GM10248 (cell line): ENCODE measurements at places on chromosomes 2 and 18.

DNA sequence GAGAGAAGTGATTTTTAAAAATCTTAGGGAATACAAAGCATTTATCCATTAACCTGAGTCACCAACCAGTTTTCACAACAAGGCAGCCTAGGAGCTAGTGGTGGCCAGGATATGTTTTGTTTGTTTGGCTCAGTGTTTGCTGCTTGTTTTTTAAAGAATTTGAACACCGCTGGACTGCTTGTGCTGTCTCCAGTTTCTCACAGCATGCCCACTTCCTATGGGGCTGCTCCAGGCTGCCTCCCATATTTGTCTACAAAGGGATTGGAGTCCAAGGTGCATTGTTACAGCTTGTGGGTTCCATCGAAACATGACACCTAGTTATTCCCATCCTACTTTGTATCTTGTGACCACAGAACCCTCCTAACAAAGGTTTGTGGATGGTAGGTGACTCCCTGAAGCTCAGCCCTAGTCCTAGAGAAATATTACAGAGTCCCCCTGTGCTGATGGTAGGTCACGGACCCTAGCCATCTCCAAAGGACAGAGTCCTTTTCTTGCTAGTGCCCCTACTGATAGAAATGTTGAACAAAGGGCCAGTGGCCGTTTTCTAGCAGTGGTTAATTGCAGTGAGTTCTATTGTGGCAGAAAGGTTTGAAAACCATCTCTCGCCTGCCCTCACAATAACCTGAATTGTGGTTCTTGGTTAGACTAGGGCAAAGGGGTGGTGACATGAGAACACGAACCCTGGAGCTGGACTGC is 23.2 kb downstream of the GPR39 start:
- DNase-seq: no peak

- DNase-seq: no peak
Measured at GRCh38 chr2:241003369-241003768, 5.0 kb downstream of the SNED1 start.

DNA sequence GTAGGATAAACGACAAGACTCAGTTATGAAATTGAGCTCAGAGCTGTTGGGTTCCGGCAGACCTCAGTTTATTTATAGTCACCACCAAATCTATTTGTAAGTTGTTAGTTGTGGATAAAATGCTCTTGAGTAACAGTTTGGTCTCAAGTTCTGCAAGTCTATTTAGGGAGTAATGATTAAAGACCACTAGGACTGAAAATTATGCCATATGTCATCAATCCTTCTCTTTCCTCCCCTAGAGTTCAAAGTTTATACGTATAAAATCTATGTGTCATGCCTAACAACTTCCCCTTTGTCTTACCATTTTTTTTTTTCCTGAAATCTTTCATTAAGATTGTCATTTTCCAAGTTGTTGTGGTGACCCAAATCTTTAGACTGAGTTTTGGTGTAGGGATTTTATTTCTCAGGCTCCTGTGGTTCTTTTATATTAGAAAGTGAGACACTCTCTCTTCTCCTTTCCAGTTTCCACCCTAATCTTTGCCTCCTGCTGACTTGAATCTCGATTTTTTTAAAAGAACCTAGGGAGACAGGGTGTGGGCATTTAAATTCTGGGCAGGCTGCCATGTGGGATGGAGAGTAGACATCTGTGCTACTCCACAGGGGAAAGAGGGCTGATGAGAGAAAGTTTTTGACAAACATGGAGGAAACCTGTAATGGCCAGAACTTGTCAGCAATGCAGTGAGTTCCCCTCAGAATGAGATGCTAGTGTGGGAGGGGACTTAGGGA is 51.0 kb downstream of the LAMA3 start:
- no peak for DNase-seq

DNA sequence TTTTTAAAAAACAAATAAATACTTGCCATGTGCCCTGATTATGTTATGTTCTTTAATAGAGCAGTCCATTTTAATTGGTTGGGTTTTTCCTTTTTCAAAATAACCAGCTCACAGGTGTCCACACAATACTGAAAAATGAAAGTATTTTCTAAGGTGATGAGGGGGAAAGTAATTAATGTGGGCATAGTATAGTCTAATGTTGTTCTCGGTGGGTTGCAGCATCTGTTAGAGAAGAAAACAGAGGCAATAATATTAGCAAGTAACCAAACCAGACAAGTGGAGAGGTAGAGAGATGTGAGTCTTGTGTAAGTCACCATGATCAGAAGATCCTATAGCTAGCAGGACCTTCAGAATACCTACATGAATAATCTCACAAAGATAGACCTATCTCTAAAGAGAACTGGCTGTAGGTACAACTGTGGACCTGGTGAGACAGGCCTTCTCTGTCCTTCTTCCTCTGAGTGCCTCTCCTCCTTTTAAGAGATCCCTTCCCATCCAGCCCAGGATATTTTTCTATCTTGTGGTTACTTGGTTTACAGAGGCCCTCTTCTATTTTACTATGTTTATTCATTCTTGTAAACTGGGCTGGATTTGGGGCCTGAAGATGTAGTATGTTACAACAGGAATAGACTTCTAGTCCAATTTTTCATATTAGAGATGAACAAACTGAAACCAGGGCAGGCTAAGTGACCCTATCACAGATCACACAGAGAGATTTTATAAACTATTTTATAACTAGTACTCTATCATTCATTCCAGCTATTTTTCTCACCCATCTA is 67.1 kb upstream of the MSTN start:
- no peak for DNase-seq

DNA sequence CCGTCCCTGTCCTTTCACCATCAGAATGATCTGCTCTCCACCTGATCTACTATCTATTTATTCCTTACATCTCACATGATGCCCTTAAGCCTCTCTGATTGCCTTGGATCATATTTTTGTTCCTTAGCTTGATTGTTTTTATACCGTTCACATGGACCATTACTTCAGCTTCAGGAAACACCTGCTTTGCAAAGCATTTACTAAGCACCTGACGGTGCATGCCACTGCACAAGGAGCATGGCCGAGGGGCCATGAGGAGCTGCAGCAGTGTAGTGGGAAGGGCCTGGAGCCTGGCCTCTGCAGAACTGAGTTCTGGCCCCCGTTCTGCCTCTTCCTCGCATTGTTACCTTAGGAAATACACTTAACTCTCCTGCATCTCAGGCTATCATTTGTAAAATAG is 124.1 kb upstream of the NDUFV2 start:
- DNase-seq: no peak

DNA sequence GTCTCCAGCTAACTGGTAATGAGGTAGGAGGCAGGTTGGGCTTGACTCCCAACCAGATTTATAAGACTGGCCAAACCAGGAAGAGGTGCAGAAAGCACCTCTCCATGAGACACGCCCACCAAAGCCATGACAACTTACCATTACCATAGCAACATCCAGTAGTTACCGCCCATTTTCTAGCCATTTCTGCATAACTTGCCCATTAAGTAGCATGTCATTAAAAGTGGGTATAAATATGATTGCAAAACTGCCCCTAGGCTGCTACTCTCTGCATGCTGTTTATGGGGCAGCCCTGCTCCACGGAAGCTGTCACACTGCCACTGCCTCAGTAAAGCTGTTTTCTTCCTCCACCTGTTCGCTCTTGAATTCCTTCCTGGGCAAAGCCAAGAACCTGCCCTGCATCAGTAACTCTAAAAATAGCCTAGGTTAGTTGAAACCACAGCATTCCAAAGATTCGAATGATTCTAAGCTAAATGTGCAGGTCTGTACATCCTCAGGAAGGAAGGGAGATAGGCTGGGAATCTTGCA is 131.9 kb downstream of the ATL2 start:
- DNase-seq: no peak

- no peak for DNase-seq
Measured at GRCh38 chr2:45771261-45771660, 119.8 kb downstream of the PRKCE start.

GRCh38 chr2:113850687-113851086 is 39.2 kb upstream of the ACTR3 start:
- DNase-seq: no peak

DNA sequence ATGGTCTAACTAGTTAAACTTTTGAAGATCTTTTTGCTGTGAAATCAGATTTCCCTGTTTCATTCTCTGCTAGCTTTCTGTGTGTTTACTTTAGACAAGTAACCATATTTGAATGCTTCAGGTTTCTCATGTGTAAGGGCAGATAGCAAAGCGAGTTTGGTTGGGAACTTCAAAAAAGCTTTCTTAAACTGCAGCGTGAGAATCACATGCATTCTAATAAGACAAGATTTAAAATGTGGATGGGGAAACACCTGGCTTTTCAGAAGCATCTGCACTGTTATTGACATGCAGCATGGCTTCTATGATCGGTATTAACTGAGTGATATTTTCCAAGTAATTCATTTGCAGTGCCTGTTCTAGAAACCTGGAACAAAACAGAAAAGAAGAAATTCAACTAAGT is 119.3 kb downstream of the ABCA12 start:
- no peak for DNase-seq

- DNase-seq: no peak
Measured at GRCh38 chr2:25368660-25369059, 26.9 kb upstream of the DNMT3A start.

- no peak for DNase-seq
Measured at GRCh38 chr2:186303091-186303490, 183.0 kb upstream of the ZC3H15 start.

GRCh38 chr2:202178346-202178958 is 59.9 kb downstream of the SUMO1 start:
- DNase-seq: peak; percentile 57

DNA sequence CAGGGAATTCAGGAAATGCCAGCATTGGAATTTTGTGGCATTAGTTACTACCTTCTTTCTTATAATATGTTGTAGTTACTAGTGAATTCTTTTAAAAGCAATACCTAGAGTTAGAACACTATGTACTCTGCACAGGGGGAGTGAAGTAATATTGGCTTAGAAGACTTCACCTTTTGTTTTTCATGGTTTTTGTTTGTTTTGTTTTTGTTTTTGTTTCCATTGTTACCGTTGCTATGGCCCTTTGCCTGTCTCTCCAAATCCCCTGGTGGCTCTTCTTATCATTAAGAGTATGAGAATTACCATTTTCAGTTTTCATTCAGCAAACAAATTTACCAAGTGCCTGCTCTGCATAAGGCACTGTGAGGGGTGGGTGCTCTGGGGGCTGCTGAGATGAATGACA is 160.1 kb downstream of the HAUS1 start:
- DNase-seq: no peak

DNA sequence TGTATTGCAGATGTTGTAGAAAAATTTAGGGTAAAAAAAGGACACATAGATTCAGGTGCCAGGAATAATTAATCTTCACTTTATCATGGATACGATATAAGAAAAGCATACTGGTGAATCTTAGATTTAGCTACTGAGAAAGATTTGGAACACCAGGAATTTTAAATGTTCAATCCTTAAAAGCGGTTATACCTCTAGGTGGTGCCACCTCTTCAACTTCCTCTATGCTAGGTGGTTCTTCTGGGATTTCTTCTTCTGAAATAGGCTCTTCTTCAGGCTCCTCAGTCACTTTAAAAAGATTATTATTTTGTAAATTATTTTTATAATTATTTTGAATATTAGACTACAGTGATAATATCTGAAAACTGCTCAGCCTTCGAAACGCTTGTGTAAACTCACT is 133.1 kb downstream of the TTN start:
- no peak for DNase-seq

DNA sequence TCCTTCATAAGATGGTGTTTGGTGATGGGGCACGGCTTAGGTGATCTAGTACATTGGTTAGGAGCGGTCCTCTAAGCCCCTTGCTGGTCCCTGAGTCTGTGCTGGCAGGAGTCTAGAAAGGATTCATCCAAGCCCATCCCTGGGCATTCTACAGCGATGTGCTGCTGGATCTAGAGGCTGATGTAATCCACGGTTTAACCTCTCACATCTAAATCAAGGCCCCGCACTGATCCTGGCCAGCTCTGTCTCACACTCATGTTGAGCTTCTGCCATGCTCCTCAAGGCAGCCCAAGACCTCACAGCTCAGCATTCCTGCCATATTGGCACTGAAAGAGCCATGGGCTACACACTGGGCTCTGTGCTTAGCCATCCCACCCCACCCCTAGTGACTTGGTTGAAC is 664.8 kb downstream of the STK39 start:
- DNase-seq: no peak

GRCh38 chr2:148967578-148967977 is 70.9 kb upstream of the LYPD6B start:
- DNase-seq: no peak

DNA sequence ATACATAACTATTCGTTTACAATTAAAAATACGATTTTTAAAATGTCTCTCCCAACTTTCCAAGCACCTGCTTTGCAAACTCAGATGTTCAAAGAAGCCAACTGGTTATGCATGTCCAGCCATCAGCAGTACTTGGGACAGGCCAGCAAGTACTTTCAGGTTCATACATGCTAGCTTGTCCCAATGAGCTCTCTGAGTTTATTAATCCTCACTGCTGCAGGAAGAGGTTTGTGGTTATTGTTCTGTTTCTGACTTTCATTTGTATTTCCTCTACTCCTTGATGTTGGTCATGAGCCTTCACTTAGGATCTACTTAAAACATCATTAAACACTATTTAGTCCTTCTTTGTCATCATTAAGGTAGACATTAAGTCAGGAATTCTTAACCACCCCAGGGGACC is 374.1 kb downstream of the LRATD1 start:
- no peak for DNase-seq

GRCh38 chr18:24731981-24732380 is 271.5 kb downstream of the HRH4 start:
- DNase-seq: no peak

DNA sequence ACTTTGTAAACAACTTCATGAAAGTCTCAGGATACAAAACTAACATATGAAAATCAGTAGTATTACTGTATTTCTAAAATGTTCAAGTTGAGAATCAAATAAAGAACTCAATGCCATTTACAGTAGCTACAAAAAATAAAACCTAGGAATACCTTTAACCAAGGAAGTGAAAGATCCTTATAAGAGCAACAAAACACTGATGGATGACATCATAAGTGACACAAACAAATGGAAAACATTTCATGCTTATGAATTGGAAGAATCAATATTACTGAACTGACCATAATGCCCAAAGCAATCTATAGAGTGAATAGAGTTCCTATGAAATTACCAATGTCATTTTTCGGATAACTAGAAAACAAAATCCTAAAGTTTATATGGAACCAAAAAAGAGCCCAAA is 1038.1 kb downstream of the SUCLG1 start:
- DNase-seq: no peak

DNA sequence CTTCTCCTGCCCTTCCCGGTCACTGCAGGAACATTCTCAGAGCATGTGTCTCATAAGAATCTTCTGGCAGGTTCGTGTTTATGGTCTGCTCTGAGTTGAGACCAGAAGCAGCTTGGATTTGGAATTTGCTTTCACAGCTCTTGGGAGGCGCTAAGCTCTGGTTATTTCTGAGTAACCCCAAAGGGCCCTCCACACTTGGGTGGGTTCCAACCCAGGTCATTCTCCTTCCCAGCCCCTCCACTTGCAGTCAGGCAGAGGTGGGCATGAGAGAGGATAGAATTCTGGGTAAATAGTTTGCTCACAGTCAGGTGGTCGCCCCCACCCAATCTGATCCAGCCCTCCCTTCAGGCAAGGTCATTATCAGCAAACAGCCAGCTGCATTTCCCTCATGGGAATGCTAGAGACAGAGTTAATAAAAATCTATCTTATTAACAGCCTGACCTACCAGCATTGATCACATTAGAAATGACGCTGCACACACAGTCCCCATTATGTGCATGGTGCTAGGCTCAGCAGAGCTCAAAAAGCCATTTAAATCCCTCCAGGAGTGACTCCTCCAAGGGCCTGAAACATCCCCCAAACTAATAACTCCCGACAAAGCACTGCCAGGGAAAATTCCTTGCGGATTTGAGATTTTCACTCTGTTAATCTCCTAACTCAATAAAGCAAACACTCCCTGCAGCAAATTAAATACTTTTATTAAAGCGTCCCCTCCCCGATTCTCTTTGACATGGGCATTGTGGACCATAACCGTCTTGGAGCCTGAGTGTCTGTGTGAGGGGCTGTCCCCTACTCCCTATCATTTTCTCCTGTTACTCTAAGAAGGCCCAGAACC is 61.9 kb downstream of the SLC4A5 start:
- no peak for DNase-seq
